ENCODE measurements at places on chromosomes 1 and 21.
A peak's percentile ranks its signal among the peaks of the same experiment; 100 is the strongest.

DNA sequence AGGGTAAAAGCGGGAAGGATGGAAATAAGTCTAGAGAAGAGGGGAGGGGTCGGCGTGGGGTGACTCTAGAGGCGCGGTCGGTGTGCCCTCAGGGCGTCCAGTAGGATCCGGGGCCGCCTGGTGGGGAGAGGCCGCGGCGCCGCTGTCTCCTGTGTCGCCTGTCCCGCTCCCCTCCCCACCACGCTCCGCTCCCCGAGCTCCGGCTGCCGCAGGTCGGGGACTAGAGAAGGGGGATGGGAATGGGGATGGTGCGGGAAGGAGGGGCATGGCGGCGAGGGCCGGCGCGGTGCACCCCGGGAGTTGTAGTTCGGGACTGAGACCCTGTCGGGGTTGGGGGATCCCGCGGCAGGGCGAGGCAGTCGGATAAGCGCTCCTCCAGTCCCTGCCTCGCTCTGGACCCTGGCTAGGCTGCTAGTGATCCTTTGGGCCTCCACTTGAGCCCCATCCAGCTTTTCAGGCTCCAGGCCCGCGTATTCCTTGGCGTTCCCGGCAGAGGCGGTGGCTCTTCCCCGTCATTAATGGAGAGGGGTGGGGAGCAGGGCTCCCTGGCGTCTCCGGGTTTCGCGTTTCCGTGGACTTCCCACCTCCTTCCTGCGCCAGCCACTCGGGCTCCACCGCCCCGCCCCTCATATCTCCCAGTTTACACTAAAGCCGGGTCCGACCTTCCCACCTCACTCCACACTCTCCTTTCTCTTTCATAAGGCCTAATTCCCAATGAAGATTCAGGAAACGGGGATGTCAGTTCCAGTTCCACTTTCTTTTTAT lies at the start of gene ENTREP3:
TSS of gene ENTREP3 (minus strand) at position 241 of the 765 bp plus-strand sequence. CDS start 606 bp downstream, outside the sequence.
- DNase-seq: peak; percentile 82

DNA sequence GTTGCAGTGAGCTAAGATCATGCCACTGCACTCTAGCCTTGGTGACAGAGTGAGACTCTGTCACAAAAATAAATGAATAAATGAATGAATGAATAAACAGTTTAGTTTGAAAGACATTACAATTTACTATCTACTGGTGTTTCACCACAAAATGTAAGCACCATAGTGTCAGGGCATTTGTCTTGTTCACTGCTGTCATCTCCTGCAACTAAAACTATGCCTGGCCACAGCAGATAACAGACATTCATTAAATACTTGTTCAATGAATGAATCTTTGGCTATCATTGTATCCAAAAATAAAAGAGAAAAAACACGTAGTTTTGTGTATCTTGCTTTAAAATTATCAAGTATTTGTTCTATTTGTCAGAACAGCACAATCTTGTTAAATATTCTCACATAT lies 32.5 kb downstream of the SASS6 start:
- no peak for DNase-seq

DNA sequence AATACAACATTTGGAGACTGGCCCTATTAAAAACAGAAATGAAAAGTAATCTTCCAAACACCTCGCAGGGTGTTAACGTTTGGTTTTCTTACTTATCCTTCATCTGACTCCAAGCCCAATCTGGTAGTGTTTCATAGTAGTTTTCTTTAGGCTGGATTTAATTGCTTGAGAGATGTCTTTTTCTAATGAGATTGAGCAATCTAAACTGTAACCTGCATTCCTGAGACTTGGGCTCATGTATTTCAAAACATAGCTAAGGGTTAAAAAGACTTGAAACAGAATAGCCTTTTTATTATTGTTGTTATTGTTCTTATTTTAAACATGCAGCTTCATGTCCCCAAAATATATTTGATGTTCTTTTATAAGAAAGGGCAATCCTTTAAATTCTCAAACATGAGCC lies 278.9 kb downstream of the TGFB2 start:
- DNase-seq: no peak

GRCh38 chr1:225845571-225846259 lies 35.8 kb downstream of the EPHX1 start:
- peak; percentile 53 for DNase-seq

GRCh38 chr1:19199969-19200604 lies 10.0 kb downstream of the UBR4 start:
- no peak for DNase-seq

DNA sequence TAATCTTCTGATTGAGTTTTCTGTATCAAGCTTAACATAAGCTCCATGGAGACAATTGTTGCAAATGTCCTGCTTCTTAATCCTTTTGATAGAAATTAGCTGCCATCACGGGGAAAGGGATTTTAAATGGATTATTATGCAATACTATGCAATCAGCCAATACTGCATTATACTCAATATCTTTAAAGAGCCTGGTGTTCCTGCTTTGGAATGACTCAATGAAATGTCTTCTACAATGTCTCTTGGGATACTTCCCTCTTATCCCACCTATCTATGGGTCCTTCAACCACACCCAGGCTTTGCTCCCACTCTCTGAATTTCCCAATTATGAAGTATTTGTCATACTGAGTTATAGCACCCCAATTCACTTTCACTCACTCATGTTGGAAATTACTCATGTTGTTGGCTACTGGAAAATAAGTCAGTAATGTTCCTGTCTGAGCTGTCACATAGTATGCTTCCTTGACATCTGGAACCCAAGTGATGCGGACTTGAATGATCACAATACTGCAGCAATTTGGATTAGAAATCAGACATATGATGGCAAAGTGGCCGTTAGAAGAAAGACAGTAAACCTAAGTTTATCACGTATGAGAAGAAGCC lies 85.0 kb downstream of the TPR start:
- DNase-seq: no peak
